ENCODE measurements at places on chromosomes 16 and 17.

DNA sequence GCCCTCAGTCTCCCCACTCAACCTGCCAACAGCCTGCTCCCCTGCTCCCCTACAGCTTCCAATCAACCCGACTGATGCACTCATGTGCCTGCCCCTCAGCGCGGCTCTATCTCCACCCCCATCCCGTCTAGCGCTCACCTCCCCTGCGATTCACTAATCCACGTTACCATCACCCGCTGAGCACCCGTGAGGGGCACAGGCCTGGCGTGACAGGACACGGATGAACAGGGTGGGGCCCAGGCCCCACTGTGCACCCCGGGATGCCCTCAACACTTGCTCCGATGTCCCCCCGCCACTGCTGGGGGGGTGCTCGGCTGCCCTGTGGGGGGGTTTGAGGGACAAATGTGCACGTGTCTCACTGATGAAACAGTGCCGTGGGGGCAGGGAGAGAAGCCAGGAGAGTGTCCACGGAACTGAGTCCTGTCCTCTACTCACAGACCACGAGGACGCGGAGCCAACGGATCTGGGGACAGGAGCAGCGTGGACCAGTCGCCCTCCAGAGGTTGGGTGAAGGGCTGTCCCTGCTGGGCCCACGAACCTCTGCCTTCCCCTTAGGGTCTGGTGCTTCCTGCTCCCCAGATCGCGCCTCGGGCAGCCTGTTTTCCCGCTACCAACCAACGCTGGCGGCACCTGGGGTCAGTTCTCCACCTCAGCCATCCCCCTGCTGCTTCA, 66.7 kb downstream of the RPH3AL start:
- no peak for DNase-seq

GRCh38 chr16:67170168-67170948, at the start of gene NOL3:
Gene NOL3 (plus strand): TSS chr16:67170538.
- DNase-seq: no peak

GRCh38 chr16:57682809-57683635, 11.6 kb upstream of the DRC7 start:
- DNase-seq: no peak

- no peak for DNase-seq
Observed at GRCh38 chr16:85940214-85940613, 41.3 kb downstream of the IRF8 start.

- DNase-seq: no peak
Observed at GRCh38 chr17:5536866-5537650, 47.3 kb downstream of the NLRP1 start.

GRCh38 chr17:10557422-10557821, 8.0 kb upstream of the MYH2 start:
- DNase-seq: no peak

DNA sequence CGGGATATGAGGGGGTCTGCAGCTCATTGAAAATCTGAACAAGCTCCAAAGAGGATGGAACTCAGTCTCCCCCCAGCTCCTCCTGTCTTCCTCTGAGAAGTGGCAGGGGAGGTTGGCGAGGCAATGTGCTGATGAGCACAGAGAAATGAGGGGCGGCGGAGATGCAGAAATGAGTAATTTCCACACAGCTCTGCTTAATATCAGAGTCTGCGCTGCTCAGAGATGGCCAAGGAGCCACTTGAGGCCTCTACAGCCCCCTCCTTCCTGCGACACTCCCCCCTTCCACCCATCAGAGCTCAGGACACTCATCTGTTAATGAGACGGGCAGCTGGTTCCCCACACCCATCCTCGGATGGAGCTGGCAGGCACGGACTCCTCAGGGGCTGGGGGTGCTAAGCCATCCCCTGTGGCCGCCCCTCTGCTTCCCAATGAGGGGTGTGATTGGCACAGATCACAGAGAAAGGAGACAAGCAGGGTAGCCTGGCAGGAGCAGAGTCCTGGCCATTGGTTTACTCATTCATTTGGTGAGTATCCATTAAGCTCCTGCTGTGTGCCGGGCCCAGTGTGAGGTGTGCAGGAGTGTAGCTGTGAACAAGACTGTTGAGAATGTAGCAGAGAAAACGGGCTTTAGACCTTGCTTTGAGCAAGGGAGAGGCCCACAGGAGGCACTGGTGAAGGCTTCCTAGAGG, 12.7 kb upstream of the CRHR1 start:
- DNase-seq: no peak

GRCh38 chr16:65770752-65771151, 595.7 kb upstream of the CDH5 start:
- DNase-seq: no peak

DNA sequence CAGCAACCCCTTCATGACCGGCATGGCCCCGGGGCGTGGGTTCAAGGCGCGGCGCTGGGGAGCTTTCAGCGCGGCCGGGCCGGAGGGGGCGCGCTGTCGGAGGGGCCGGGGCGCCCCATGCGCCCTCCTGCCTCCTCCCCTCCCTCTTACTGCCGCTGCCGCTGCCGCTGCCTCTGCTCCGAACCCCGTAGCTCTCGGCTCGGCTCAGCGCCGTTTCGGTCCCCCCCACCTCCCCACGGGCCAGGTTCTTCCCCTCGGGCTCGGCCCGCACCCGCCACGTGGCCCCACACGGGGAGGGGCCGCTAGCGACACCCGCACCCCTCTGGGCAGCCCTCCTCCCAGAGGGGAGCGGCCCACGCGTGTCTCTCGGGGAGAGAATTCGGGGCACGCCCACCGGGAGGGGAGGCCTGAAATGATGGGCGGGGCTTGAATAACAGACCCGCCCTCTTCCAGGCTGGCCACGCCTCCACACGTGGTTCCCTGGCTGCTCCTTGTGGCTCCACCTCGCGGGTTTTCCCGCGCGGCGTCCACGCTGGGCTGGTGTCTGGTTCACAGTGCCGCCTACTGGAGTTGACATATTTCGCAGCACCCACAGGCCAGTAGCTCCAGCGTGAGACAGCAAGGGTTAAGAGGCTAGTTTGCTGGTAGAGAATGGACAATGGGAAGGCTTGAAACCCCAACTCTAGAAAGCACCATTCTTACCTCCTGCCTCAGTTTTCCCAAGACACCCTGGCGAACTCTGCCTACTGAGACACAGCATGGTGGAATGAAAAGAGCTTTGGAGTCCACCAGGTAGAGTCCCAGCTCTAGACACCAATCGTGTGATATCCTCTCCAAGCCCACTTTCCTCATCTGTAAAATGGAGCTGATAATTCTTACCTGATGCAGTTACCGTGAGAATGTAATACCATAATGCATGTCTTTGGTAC, at the start of gene KCNH4:
KCNH4 (minus strand) TSS at position 221 of the 929 bp plus-strand sequence; CDS start at position 24, 197 bp downstream.
- peak; percentile 86 for DNase-seq

GRCh38 chr16:64957246-64957645, 164.6 kb downstream of the CDH11 start:
- DNase-seq: no peak

GRCh38 chr17:10931133-10931532, 93.2 kb upstream of the PIRT start:
- DNase-seq: no peak

- DNase-seq: no peak
Observed at GRCh38 chr16:26157319-26157718, 465.6 kb downstream of the HS3ST4 start.

- no peak for DNase-seq
Observed at GRCh38 chr17:81210868-81211267, 11.9 kb downstream of the CEP131 start.

GRCh38 chr17:21094298-21094704, 32.5 kb upstream of the DHRS7B start:
- no peak for DNase-seq

- no peak for DNase-seq
Observed at GRCh38 chr16:88588754-88589153, 18.6 kb downstream of the ZC3H18 start.

DNA sequence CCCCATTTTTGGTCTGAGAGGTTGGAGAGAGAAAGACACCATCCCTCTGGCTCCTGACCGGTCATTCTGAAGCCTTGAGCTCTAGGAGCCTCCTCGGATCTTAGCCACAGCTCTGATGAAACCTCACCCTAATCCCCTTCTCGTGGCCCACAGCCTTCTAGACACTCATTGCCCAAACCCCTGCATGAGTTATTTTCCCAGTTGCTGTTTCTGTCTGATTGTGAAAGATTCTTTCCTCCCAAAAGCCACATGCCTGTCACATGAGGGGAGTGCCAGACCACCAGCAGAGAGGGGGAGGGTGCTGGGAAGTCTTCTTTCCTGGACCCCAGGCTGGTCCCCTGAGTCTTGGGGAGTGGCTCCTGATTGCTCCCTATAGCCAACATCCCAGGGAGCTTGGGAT, 17.6 kb upstream of the ABR start:
- no peak for DNase-seq

- no peak for DNase-seq
Observed at GRCh38 chr17:74552037-74552436, 6.1 kb upstream of the CD300C start.

- no peak for DNase-seq
Observed at GRCh38 chr17:67902511-67903231, 77.4 kb downstream of the BPTF start.
